ENCODE measurements at places on chromosomes 3 and 15.

DNA sequence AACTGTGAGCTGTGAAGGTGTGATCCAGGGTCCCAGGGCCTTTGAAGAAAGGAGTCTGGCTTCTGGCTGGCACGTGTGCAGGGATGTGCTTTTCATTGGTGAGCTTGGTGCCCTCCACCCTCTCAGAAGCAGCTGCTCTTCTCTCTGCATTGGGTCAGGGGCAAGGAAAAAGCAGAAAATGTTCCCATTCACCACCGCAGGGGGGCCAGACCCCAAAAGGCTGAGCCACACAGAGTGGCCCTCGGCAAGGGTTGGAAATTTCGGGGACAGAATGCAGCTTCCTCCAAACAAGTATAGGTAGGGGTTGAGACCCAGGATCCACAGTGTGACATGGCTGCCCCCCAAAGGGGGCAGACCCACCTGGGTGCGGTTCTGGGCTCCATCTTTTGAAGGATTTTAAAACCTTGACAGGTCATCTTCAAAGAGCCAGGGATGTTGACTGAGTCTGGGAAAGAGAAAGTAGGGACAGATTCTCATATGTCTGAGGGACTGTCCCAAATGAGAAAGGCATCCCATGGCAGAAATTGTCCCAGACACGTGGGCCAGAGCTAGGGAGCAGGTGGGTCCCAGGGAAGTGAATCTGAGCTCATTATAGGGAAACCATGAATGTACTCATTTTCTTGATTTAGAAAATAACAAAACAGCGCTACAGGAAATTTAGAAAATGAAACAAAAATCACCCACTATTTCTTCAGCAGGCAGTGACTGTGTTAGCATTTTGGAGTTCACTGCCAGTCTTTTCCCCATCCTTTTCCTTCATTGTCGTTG is 2.7 kb downstream of the CSK start:
- peaks cover 4% of the 10 kb centered on the region for H3K36me3 ChIP-seq
- H3K4me3 ChIP-seq: peak overlapping the region; percentile 43
- peaks cover 8% of the 10 kb centered on the region for H3K27me3 ChIP-seq
- DNase-seq: no peak
- peaks cover 77% of the 10 kb centered on the region for H3K4me1 ChIP-seq

DNA sequence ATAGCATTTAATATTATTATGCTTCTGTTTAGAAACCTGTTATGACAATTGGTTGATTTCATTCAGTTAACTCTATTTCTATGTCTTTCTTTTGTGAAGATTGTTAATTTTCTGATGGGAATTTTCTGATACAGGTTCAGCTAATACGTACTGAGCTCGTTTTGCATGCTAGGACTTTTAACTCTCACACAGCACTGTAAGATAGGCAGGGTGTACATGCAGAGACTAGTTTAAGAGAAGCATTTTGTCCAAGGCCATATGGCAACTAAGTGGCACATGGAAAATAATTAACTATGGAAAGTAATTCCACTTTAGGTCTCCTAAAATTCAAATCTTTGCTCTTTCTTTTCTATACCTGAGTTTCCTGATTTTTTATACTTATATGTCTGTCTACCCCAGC is 81.9 kb downstream of the IL1RAP start:
- peaks cover 14% of the 10 kb centered on the region for H3K4me1 ChIP-seq
- H3K27ac ChIP-seq: no peak overlapping the region
- H3K4me3 ChIP-seq: no peak overlapping the region
- H3K27me3 ChIP-seq: no peaks in the 10 kb centered on the region
- peaks cover 6% of the 10 kb centered on the region for H3K36me3 ChIP-seq

GRCh38 chr15:76360416-76360815 is 23.8 kb downstream of the ISL2 start:
- H3K27me3 ChIP-seq: peaks cover 12% of the 10 kb centered on the region
- DNase-seq: no peak
- no peaks in the 10 kb centered on the region for H3K4me1 ChIP-seq
- no peak overlapping the region for H3K27ac ChIP-seq

GRCh38 chr3:17006132-17006852 is 121.5 kb downstream of the PLCL2 start:
- peaks cover under 1% of the 10 kb centered on the region for H3K27me3 ChIP-seq
- no peaks in the 10 kb centered on the region for H3K36me3 ChIP-seq
- H3K4me3 ChIP-seq: no peak overlapping the region
- H3K27ac ChIP-seq: no peak overlapping the region
- DNase-seq: no peak
- H3K4me1 ChIP-seq: peaks cover 6% of the 10 kb centered on the region

DNA sequence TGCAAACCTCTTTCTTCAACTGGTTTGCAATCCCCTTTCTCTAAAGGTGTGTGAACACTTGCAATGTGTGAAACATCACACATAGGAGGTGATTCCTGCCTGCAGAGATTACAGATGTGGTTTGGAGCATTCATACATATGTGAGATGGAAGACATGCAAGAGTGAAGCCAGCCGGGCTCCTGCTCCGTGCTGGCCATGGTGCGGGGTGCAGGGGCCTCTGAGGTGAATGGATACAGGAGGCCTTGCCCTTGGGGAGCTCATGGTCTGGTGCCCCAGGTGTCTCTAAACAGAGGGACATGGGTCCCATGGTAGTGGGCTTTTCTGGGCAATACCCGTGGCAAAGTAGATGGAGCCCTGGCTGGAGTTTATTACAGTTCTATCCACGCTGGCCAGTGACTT is 6.0 kb downstream of the SLC6A11 start:
- no peak overlapping the region for H3K27ac ChIP-seq
- DNase-seq: no peak
- H3K4me3 ChIP-seq: no peak overlapping the region
- H3K27me3 ChIP-seq: peaks cover 59% of the 10 kb centered on the region
- H3K4me1 ChIP-seq: no peaks in the 10 kb centered on the region

DNA sequence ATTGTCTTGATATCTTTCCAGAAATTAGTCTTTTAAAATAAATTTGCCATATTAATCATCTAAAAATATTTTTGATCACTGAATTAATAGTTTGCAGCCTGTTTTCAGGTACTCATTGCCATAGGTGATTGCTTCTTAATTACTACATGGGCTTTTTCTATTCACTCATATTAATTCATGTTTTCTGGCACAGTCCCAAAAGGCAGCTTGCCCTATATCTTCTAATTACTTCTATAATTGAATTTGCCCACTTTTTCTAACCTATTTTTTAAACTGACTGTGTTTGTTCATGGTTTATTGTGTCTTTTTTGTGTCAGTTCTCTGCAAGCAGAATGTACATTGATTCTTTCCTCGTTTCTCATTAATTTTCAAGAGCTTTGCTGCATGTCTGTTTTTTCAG is 85.7 kb upstream of the SOX2 start:
- H3K36me3 ChIP-seq: no peaks in the 10 kb centered on the region
- no peak overlapping the region for H3K27ac ChIP-seq
- peaks cover 11% of the 10 kb centered on the region for H3K4me1 ChIP-seq
- no peaks in the 10 kb centered on the region for H3K27me3 ChIP-seq

DNA sequence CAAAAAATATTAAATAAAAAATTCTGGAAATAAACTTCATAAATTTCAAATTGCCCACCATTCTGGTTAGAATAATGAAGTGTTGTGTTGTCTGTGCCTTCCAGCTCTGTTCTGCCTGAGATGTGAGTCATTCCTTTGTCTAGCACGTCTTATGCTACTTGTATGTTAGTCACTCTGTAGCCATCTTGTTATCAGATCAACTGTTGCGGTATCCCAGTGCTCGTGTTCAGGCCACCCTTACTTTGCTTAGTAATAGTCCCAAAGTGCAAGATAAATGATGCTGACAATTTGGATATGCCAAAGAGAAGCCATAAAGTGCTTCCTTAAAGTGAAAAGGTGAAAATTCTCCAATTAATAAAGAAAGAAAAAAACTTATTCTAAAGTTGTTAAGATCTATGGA is 527.5 kb downstream of the NAALADL2 start:
- DNase-seq: no peak
- H3K27me3 ChIP-seq: no peaks in the 10 kb centered on the region
- H3K4me3 ChIP-seq: no peak overlapping the region
- no peaks in the 10 kb centered on the region for H3K36me3 ChIP-seq
- H3K4me1 ChIP-seq: no peaks in the 10 kb centered on the region

DNA sequence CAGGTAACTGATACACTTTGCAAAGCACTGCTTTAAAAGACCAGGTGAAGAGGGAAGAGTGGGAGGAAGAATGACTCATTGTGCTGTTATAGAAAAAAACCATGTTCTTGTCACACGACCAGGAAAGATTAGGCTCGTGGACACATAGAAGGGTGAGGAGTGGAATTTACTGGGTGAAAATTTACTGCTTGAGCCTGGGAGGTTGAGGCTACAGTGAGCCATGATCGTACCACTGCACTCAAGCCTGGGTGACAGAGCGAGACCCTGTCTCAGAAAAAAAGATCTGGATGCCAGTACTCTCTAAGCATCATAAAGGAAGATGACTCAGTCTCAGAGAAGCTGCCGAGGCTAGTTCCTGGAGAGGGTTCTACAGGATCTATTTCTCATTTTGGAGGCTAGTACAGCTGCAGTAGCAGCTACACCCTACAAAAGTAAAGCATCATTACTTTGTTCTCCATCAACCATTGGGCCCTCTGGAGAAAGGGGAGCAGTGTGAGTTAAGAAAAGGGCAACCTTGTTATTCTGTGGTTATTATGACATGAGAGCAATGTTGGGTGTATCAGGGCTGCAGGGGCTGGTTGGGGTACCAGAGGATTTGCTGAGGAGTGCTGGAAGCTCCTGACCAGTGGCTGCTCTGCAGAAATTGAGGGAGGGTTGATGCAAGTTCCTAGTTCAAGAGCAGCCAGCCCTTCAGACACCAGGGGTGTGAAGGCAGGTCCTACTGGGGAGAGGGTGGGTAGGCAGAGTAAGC is 75.4 kb downstream of the CMTM8 start:
- H3K27me3 ChIP-seq: peaks cover 11% of the 10 kb centered on the region
- H3K4me3 ChIP-seq: no peak overlapping the region
- H3K27ac ChIP-seq: peak overlapping the region; percentile 7
- H3K36me3 ChIP-seq: peaks cover 12% of the 10 kb centered on the region

- DNase-seq: no peak
- H3K4me1 ChIP-seq: no peaks in the 10 kb centered on the region
- H3K36me3 ChIP-seq: no peaks in the 10 kb centered on the region
- no peak overlapping the region for H3K4me3 ChIP-seq
- no peak overlapping the region for H3K27ac ChIP-seq
These were observed 133.1 kb downstream of the THSD4 start for GRCh38 chr15:71248386-71248785.

DNA sequence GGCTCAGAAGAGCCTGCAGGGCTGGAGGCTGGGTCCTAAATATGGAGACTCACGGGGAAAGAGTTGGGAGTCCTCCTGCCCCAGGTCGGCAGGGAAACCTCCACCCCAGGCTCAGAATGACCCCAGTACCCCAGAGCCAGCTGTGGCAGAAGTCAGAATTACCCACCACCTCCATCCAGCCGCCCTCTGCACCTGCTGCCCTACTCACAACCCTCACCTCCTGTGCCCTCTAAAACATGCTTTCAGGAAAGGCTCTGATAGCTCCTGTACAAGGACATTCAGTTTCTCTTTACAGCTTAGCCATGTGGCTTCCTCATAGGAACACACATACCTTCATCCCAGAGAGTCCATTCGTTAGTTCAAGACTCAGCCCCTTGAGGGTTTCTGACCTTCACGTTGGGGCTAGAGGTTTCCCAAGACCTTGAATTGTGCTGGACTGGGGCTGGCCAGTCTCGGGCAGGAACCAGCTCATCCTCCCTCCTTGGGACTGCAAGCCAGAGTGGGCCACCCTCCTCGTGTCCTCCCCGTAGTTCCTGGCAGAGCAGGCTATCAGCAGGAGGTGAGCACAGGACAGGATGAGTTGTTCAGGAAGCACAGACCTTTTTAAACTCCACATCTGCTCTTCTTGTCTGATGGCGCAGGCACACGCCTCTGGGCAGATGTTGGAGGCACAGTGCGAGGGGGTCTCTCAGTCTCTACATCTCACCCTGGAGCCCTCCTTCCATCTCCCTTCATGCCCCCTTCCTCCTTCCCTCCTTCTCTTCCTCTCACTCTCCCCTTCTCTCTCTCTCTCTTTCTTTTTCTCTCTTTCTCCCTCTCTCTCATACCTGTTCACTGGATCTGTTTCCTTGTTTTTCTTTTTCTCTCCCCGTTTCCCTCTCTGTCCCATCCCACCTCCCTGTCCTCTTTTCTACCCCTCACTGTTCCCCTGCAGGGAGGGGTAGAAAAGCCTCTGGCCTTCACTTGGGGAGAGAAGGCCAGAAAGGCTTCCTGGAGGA is 55.9 kb upstream of the NR2C2 start:
- no peaks in the 10 kb centered on the region for H3K36me3 ChIP-seq
- H3K27ac ChIP-seq: no peak overlapping the region
- H3K4me3 ChIP-seq: no peak overlapping the region
- DNase-seq: no peak
- H3K27me3 ChIP-seq: peaks cover 32% of the 10 kb centered on the region

DNA sequence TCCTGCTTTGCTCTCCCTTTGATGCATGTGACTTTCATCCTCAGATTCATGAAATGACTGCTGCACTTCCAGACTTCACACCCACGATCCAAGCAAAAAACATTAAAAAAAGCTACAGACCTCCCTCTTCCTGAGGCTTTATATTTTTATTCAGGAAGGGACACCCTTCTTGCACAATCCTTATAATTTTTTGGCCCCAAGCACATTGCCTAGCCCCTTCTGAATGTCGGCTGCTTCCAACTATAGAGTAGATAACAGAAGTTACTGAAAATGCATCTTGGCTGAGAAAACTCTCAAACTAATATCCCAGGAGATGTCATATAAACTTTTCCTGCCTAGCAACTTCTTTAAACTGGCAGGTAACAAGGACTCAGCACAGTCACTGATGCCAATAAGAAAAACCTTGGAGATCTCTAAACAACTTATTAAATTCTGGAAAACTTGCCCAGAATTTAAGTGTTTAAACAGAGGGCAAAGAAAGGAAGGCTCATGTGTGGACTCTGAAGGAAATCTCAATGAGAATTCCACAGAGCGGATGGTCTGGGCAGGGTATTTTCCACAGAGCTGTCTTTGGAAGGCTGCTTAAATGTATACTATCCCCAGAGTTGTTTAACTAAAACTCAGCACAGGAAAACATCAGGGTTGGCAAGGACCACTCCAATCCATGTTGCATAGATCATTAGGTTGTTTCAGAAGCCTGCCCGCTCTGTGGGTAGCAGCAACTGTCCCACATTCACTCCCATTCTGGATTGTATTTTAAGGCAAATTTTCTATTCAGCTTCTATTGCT is 746.8 kb upstream of the LMCD1 start:
- DNase-seq: no peak
- H3K36me3 ChIP-seq: no peaks in the 10 kb centered on the region
- no peaks in the 10 kb centered on the region for H3K4me1 ChIP-seq
- H3K27me3 ChIP-seq: peaks cover 6% of the 10 kb centered on the region

GRCh38 chr15:98712845-98713584 is 64.7 kb downstream of the IGF1R start:
- H3K27me3 ChIP-seq: peaks cover 3% of the 10 kb centered on the region
- DNase-seq: no peak
- no peak overlapping the region for H3K4me3 ChIP-seq
- peak overlapping the region; percentile 57 for H3K27ac ChIP-seq

- H3K27ac ChIP-seq: no peak overlapping the region
- DNase-seq: no peak
- no peak overlapping the region for H3K4me3 ChIP-seq
- no peaks in the 10 kb centered on the region for H3K36me3 ChIP-seq
These were observed 468.4 kb upstream of the UBE2E2 start for GRCh38 chr3:22734756-22735155.

- H3K4me3 ChIP-seq: no peak overlapping the region
- peaks cover 4% of the 10 kb centered on the region for H3K27me3 ChIP-seq
- peaks cover 55% of the 10 kb centered on the region for H3K4me1 ChIP-seq
- no peaks in the 10 kb centered on the region for H3K36me3 ChIP-seq
These were observed 105.1 kb upstream of the ETV5 start for GRCh38 chr3:186213946-186214345.

GRCh38 chr15:44535523-44536301 is 1.2 kb upstream of the EIF3J start:
- DNase-seq: peak; percentile 29
- H3K27ac ChIP-seq: peak overlapping the region; percentile 98
- peaks cover 3% of the 10 kb centered on the region for H3K27me3 ChIP-seq
- peaks cover 30% of the 10 kb centered on the region for H3K4me1 ChIP-seq
- peak overlapping the region; percentile 90 for H3K4me3 ChIP-seq
- H3K36me3 ChIP-seq: peaks cover 20% of the 10 kb centered on the region
